ENCODE measurements at places on chromosomes 11 and 22.
A peak's percentile ranks its signal among the peaks of the same experiment; 100 is the strongest.

- DNase-seq: peak; percentile 29
Measured at GRCh38 chr11:70510571-70510970, 112.2 kb downstream of the CTTN start.

GRCh38 chr11:125886997-125887372 lies 483 bp upstream of the HYLS1 start:
- DNase-seq: peak; percentile 85

GRCh38 chr22:17969701-17970113 lies 54.7 kb downstream of the MICAL3 start:
- no peak for DNase-seq

GRCh38 chr11:129365816-129366215 lies 9.8 kb upstream of the BARX2 start:
- DNase-seq: no peak

- DNase-seq: no peak
Measured at GRCh38 chr11:110463153-110463552, 33.4 kb downstream of the FDX1 start.
